Stimulated activated CD4-positive, alpha-beta T cell treated with anti-CD3 and anti-CD28 coated beads, Interleukin-1b, Interleukin-23, amount 100 ng/mL, for 1 hour (primary cell): ENCODE measurements at places on chromosomes 5 and 9.
A peak's percentile ranks its signal among the peaks of the same experiment; 100 is the strongest.

DNA sequence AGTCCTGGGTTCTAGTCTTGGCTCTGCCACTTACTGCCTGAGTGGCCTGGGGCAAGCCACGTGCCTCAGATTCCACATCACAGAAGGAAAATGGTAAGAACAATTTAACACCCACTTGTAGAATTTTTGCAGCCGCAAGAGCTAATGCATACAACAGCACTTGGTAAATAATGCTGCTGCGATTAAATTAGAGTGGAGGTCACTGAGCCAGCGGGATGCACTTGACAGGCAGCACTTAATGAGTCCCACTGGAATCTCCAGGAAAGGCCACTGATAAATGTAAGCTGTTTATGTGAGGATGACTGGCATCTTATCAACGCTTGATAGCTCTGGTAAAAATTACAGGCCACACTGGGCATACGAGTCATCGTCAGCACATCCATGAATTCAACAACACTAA lies 59.4 kb upstream of the UBTD2 start:
- no peak for DNase-seq

GRCh38 chr5:56376128-56376527 lies 143.0 kb upstream of the ANKRD55 start:
- no peak for DNase-seq

DNA sequence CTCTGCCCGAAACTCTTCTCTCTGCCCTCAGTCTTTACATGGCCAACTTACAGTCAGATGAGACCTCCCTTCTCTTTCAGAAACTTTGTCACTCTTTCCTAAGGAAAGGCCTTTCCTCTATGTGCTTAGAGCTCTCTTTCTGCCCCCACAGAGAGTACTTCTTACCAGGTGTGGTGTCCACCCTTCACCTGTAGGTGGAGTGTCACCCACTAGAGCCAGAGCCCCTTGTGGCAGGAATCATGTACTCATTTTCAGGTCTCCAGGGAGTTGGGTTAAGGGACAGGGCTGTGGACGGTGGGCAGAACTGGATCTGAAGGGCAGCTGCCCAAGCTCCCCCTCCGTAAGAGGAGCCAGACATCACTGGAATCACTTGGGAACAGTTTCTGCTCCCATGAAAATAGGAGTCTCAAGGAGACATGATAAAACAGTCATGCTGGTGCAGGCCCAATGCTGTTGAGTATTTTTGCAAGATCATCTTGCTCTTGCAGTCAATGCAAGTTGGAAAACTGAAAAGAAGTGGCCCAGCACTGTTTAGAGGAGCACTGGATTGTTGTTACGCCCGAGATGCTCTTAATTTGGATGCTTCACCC lies 436.7 kb downstream of the ZSWIM6 start:
- no peak for DNase-seq

DNA sequence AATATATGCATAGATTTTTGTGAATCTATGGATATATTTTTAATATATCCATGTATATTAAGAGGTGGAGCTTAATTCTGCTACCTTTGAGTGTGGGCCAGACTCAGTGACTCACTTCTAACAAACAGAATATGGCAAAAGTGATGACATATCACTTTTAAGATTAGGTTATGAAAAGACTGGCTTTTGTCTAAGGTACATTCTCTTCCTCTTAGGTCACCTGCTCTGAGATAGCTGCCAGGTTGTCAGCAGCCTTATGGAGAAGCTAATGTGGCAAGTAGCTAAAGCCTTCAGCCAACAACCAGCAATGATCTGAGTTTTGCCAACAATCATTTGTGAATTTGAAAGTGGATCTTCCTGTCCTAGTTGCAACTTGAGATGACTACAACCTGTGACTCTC lies 83.8 kb downstream of the ANKRD31 start:
- DNase-seq: no peak

DNA sequence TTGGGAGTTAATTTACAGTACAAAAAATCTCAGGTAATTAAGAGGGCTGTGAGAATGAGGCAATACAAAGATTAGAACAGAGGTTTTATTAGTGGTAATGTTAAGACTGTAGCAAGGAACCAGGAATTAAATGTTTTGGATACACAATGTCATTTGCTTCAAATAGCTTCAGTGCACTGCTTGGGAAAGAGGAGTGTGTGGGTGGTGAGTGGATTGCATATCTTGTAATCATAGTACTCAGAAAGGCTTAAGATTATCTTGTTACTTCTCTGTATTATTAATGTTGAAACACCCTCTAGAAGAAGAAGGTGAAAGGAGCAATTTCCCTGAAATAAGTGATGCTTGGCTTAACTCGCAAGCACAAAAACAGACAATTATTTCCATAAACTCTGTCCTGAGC lies 21.0 kb upstream of the TBCA start:
- DNase-seq: no peak

GRCh38 chr9:125878164-125878631 lies 131.0 kb downstream of the PBX3 start:
- no peak for DNase-seq

DNA sequence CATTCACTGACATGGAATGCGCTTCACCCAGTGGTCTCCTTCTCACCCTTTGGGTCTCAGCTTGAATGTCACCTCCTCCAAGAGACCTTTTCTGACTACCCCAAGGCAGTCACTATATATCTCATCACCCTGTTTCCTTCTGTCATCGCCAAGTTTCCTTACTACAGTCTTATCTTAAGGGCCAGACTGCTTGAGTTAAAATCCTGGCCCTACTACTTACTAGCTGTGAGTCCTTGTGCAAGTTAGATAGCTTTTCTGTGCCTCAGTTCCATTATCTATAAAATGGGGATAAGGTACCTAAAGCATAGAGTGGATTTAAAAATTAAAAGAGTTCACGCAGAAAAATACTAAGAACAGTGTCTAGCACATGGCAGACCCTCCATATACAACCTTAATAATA lies 132.4 kb downstream of the GABBR2 start:
- no peak for DNase-seq

- no peak for DNase-seq
Measured at GRCh38 chr5:138910546-138911185, 35.5 kb upstream of the LRRTM2 start.

DNA sequence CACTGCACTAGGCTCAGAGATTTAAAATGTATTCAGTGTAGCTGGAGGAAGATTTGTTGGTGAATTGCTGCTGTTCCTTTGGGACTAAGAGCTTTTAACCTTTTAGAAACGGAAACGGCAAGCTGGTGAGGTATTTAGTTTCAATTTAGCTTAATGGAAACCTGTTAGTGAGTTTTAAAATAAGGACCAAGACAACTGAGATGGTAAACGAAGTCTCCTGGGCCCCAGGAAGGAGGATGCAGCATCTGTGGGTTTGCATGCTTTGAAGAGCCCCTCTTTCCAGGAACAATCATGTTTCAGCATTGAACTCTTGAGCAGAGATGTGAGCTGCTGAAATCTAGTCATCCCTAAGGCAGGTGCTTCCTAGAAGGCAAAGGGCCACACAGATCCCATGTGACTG lies 16.5 kb downstream of the DNAI1 start:
- no peak for DNase-seq

- no peak for DNase-seq
Measured at GRCh38 chr5:133610489-133611356, 1.6 kb downstream of the FSTL4 start.

DNA sequence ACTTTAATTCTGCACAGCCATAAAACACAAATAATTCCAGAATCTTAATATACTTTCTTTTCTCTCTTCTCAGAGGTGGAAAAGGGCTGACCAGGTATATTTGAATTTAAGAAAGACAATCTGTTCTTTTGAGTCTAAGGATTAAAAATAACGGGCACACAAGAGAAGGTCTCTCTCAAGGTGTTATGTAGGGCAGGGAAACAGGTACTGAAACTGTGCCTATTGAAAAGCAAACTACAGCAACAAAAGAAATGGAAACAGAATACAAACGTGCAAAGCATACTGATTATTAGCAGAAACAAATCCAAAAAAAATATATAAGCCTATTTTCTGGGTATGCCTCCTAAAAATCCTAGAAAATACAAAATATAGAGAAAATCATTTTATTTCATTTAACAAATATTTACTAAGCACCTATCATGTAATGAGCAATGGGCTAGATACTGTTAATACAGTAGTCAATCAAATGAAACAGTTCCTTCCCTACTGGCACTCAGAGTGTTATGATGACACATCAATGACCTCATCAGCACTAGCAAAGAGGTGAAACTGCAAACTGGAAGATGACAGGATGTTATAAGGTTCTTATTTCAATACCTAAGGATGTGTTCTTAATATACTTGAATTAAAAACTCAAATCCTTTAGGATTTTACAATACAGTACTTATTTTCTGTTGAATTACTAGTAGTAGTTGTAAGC lies 87.7 kb downstream of the AUH start:
- no peak for DNase-seq

DNA sequence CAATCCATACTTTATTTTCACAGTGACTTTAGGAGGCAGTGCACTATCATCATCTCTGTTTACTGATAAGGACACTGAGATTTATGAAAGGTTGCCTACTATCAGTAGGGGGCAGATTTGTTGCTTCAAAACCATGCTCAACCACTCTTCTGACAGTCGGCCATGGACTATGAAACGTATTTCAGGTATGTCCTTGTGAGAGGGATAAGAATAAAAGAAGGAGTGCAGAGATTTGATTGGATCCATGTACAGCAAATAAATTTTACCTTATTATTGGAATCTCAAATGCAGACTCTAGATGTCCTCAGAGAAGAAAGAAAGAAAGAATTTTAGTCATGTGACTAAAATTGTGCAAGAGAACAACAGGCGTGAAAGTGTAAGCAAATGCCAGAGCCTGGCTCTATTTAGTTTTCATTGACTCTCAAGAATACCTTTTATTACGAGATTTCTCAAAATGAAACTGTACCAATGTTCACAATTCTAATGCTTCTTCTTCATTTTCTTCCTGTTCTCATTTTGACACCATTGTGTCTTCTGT lies 296.6 kb upstream of the RASA1 start:
- no peak for DNase-seq

GRCh38 chr9:121939643-121940042 lies 153.5 kb downstream of the TTLL11 start:
- no peak for DNase-seq

DNA sequence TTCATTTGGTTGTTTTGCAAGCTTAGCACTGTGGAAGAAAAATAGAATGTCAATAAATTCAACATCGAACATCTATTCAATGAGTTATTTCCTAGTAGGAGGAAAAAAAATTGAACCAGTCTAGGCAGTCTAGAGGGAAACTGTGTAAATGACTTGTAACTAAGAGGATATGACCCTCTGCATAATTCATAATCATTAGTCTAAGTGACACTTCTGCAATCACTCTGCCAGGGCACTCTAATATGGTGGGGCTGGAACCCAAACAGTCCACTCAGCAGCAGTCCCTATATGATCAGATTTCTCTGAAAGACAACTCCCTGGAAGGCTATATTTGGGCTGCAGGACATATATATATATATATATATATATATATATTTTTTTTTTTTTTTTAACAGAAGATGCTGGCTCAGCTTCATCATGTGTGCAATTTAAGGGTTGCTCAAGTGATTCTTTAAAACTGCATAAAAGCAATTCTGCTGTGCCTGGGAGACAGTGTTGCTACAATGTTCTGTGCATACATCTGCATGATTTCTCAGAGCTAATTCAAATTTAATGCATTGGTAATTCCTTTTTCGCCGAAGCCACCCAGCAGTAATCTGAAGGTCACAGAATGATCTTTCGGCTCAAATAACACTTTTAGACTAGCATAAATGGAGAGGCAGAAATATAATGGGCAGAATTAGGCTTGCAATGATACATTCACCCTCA lies 482.1 kb upstream of the ZNF608 start:
- no peak for DNase-seq

- no peak for DNase-seq
Measured at GRCh38 chr9:93960221-93960970, 5.2 kb upstream of the BARX1 start.

DNA sequence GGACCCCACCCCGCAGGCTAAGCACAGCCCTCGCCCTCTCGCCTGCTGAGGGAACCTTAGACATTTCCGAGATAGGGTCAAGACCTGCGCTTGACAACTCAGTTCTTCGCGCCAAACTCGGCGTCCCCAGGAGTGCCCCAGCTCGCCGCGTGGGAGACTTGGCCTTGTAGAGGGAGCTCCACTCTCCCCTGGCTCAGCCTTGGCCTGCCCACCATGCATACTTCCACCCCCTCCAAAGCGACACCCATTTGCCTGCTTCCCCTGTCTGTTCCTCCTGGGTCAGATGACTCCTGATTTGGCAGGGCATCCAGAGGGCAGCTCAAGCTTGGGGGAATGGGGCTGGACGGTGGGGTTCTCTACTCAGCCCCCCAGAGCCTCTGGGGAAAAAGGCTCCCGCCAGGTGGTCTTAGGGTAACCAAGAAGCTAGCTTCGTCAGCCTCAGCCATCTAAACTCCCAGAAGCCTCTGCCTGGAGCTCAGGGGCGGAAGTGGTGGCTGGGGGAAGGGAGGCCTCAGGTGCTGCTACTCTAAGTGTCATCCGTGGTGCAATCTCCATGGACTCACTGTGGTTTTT lies 560 bp downstream of the DOCK2 start:
- peak; percentile 30 for DNase-seq

- DNase-seq: no peak
Measured at GRCh38 chr5:72179028-72179815, 71.9 kb downstream of the MAP1B start.

GRCh38 chr5:172385010-172385563 lies 69.2 kb downstream of the SH3PXD2B start:
- DNase-seq: no peak

DNA sequence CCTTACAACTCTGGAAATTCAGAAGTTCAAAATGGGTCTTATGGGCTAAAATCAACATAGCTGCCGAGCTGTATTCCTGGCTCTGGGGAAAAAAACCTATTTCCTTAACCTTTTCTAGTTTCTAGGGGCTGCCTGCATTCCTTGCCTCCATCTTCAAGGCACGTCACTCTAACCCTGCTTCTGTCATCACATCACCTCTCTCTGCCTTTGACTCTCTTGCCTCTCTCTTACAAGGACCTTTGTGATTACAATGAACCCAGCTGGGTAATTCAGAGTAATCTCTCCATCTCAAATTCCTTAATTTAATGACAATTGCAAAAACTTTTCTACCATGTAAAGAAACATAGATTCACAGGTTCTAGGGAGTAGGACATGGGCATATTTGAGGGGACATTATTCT lies 103.1 kb upstream of the SMC2 start:
- DNase-seq: no peak
